ENCODE measurements at places on chromosomes 2 and 18. TPM values are rescaled to one million over a fixed set of nuclear protein-coding genes. Genes with fewer than 3 reads are reported as not detected.

DNA sequence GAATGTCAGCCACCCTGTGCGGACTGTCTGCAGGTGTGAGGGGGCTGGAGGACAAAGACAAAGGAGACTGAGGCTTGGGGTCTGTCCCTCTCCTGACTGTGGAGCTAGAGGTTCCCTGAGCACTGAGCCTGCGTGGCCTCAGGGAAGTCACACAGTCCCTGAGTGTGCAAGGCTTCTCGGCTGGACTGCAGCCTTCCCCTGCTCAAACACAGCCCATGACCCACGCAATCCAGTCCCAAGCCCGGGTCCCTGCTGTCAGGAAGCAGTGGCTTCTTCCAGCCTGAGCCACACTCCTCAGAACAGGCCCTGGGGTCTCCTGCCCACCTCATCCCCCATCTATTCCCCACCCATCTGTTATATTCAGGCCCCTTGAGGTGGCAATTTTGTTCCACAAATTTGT is 2.7 kb downstream of the ASTL start:
- DNase-seq, result no peak
- H3K4me3 ChIP-seq, result no peak overlapping the region
- H3K27me3 ChIP-seq, result no peaks in the 10 kb centered on the region
- H3K36me3 ChIP-seq, result peaks cover 7% of the 10 kb centered on the region
- H3K27ac ChIP-seq, result no peak overlapping the region

DNA sequence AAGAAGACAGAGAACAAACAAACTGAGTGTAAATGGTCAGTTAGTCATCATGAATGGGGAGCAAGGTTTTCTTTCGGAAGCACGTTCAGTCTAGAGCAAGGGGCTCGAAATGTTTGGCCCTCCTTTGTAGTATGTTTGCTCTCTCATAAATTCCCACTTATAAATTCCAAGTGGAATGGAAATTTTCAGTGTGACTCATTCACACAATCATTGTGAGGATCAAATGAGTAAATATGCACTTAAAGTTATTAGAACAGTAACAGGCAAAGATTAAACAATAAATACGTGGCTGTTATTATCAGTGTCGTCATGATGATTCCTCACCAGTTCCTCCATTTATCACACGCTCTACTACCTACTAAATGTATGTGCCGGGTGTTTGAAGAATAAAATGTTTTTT is 10.5 kb downstream of the CNGA3 start:
- no peak overlapping the region for H3K4me3 ChIP-seq
- H3K27me3 ChIP-seq, result peaks cover 17% of the 10 kb centered on the region
- H3K36me3 ChIP-seq, result no peaks in the 10 kb centered on the region
- no peak for DNase-seq
- H3K4me1 ChIP-seq, result no peaks in the 10 kb centered on the region
- no peak overlapping the region for H3K27ac ChIP-seq

- H3K4me1 ChIP-seq, result no peaks in the 10 kb centered on the region
- no peak overlapping the region for H3K27ac ChIP-seq
- H3K36me3 ChIP-seq, result no peaks in the 10 kb centered on the region
- no peaks in the 10 kb centered on the region for H3K27me3 ChIP-seq
Observed at GRCh38 chr18:25434745-25435144, 82.8 kb upstream of the ZNF521 start.

The VIT gene
- total RNA-seq, result not detected

- H3K4me3 ChIP-seq, result peak overlapping the region; percentile 95
- H3K27ac ChIP-seq, result peak overlapping the region; percentile 92
- H3K36me3 ChIP-seq, result peaks cover 8% of the 10 kb centered on the region
- no peaks in the 10 kb centered on the region for H3K27me3 ChIP-seq
Observed at GRCh38 chr2:55419233-55419678, 400 bp downstream of the CCDC88A start.

DNA sequence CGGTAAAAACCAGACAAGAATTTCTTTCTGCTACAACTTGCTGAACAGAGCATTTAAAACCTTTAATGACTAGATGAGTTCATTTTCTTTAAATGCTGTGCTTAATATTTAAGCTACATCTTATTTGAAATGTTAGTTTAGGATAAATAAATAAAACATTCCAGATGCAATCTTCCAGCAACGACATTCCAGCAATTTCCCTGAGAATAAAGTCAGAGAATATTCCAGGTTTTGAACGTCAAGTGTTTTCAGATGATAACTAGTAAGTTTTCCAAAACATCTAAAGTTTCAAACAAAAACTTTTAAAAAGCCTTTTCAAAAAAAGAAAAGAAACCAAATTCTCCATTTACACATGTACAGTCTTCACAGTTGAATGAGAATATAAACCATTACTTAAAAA is 104.8 kb downstream of the PPP1R1C start:
- H3K4me1 ChIP-seq, result no peaks in the 10 kb centered on the region
- no peak overlapping the region for H3K4me3 ChIP-seq
- H3K27ac ChIP-seq, result no peak overlapping the region
- DNase-seq, result no peak
- H3K27me3 ChIP-seq, result peaks cover 12% of the 10 kb centered on the region

DNA sequence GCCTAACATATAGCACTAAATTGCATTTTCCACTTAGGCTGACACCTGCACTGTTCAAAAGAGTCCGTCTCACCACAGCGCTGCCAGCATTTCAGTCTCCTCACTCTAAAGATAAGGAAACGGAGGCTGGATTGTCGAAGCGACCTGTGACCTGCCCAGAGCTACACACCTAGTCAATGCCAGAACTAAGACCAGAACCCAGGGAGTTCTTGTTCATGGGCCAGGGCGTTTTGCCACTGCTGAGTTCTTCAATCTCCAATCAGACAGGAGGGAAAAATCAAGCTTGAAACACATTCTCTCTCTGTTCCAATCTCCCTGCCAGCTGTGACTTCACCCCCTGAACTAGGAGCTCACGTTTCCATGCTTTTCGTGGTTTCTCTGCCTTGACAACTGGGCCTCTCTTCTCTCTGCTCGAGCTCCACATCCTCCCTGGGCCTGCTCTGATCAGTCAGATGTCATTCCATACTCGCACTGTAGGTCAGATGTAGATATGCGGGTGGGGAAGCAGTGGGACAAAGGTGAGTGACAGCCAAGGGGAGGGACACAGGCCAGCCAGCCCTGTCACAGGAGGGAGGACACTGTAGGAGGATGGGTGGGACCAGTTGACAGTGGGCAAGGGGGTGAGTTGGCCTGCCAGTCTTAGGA is 221.1 kb upstream of the SMAD2 start:
- no peaks in the 10 kb centered on the region for H3K36me3 ChIP-seq
- H3K27ac ChIP-seq, result no peak overlapping the region
- no peak for DNase-seq
- H3K4me3 ChIP-seq, result no peak overlapping the region
- no peaks in the 10 kb centered on the region for H3K4me1 ChIP-seq

All from activated B cell treated with CpG ODN at 0.5 μM for 24 hours (primary cell).